ENCODE measurements at places on chromosomes 7 and 10.

DNA sequence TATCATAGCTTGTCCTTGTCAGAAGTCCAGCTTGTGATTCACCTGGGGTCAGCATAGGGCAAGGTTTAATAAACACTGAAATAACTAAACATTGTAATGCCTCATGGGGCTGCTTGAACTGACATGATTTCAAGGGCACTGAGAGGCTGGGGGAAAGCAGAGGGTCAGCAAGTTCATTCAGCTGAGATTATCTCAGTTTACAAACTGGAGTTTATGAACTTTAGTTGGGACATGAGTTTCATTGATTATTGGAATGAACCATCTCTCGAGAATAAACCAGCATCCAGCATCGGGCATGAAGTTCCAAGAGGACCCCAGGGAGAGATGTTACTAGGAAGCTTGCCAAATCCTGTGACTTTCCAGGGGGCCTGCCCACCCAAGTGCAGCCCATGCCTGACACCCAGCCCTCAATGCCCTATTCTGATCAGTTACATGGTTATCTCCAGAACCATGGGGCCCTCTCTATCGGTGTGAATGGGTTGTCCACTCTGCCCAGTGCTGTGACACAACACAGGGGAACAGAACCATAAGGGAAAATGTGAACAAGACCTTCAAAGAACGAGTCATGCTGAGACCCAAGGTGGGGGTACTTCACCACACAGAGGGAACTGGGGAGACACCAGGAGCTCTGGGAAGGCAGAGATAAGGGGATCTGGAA, 7.9 kb upstream of the CYP3A7 start:
- no peak for DNase-seq

GRCh38 chr10:76902949-76903348, 734.7 kb downstream of the KCNMA1 start:
- no peak for DNase-seq

DNA sequence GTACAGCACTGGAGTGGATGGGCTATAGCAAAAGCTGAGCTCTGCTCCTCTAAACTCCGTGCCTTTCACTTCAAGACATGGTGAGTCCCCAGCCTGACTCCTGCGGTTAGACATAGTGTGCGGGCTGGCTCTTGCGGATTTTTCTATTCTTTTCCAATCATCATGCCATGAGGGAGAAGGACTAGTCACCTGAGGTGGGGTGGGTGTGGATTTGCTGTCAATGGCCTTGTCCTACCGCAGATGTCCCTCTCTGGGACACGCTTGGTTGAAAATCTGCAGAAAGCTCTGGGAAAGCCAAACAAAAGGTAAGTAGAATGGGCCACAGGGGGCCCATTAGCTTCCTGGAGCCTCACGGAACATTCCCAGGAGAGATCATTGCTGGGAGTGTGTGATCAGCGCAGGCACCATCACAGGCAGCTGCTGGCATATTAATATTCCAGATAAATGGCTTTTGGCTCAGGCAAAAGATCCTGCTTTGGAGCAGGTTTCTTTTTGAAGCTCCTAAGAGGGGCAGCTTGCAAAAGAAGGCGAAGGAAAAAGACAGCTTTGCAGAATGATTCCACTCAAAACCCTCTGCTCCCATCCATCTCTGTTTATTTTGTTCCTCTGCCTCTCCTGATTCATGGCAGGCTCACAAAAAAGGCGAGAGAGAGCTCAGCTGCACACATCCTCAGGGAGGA, 509.0 kb upstream of the ZMIZ1 start:
- DNase-seq = no peak

- DNase-seq = no peak
These were observed 18.0 kb downstream of the ADAP1 start for GRCh38 chr7:936386-937054.

DNA sequence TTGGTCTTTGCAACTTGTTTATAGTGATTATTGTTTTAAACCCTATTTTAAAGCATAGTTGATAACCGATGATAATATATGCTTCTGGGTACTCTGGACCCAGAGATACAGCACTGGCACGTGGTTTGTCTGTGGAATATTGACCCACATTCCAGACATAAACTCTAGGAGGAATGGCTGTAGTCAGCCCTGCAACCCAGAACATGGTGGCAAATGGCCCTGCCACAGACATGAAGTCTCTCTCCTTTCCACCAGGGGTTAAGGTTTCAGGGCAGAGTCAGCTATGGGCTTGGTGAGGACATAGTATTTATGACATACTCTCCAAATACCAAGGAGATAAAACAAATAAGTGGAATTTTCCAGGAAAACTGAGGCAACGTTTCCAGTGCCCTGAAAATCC, 83.6 kb downstream of the NAMPT start:
- no peak for DNase-seq

DNA sequence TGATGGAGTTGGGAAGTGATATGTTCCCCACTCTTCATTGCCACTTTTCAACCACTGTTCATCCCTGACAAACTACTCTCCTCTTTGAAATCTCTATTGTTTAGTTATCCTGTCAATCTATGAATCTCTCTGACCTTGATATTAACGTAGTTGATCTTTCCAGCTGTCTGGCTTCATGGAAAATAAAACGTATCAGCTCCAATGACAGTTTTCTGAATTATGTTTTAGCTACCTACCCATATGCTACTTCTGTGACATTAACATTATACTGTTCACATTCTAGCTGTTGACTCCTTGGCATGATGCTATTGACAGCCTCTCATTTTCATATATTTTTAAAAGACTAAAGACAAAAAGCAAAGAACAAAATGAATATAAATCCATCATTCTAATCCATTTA, 53.3 kb downstream of the PCLO start:
- DNase-seq = no peak

DNA sequence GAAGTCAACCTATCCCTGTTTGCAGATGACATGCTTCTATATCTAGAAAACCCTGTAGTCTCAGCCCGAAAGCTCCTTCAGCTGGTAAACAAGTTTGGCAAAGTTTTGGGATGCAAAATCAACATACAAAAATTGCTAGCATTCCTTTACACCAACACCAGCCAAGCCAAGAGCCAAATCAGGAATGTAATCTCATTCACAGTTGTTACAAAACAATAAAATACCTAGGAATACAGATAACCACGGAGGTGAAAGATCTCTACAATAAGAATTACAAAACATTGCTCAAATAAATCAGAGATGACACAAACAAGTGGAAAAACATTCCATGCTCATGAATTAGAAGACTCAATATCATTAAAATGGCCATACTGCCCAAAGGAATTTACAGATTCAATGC, 50.4 kb upstream of the ZNF365 start:
- DNase-seq = no peak

DNA sequence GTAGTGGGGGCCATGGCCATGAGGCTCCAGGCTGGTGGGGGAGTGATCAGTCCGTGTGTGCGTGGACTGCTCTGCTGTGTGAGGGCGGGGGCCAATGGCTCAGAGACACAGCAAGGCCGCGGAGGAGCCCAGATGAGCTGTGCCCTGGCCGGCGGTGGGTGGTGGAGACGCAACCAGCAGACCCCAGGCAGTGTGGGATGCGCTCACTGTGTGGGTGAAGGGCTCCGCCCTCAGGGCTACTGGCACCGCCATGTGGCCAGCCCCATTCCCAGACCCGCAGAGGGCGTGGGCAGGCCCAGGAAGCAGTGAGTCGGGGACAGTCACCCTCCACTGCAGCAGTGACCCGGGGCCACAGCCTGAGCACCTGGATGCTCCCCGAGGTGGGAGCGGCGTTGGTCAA, 9.1 kb downstream of the NKX6-2 start:
- DNase-seq = no peak

- DNase-seq = no peak
These were observed 87.0 kb downstream of the PPP1R3C start for GRCh38 chr10:91545838-91546237.

- no peak for DNase-seq
These were observed 30.3 kb downstream of the ARL5B start for GRCh38 chr10:18689498-18689897.

DNA sequence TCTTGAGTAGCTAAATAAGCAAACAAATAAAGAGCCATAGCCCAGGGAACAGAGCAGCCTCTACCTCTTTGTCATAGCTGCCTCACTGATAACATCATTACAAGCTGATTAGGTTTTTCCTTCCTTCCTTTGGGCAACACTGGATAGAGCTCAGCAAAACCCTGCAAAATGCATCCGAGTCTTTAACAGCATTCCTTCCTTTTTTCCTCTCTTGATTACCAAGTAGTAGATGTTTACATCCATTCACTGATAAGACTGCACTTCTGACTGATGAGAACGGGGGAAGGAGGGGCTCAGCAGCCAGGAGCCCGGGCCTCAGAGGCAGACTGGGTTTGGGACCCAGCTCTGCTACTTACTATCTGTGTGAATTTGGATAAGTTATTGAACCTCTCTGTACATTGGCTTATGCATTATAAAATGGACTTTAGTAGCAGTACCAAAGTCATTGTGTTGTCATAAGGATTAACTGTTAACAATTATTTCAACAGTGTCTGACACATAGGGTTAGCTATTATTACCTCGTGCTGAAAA, 214.2 kb downstream of the ANK3 start:
- DNase-seq = no peak

GRCh38 chr7:107076781-107077698, 32.5 kb downstream of the PRKAR2B start:
- no peak for DNase-seq

DNA sequence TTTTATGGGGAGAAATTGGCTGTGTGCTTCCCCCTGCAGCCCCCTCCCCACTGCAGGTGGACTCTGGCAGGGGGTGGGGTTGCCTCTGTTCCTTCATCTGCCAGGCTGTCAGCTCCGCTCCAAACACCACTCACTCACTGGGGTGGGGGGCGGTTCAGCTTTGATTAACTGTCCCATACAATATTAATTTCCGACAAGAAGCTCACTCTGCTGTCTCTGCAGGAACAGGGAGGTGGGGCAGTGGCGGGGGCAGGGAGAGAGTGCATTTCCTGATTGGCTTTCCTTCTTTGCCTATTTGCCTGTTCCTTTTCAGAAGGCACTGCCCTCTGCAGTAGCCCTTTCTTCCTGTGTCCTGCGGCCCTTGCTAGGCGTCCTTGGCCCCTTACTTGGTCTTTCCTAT, 500.8 kb downstream of the PLXNA4 start:
- DNase-seq = no peak

DNA sequence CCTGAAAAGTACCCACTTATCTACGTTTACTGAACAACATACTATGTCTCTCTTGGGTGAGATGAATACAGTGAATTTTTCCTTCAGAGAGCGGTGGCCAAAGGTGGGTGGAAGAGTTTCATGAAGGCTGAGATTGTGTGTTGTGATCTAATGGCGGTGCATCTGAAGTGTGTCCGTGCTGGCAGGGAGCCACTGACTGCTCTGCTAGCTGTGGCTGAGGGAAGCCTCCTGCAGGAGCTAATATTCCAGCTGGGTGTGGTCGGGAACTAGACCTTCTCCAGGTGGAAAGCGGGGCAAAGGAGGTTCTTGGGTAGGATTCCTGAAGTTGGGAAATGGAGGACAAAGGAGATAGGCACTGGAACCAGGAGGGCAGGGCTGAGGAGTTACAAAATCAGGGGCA, 69.2 kb upstream of the GRB10 start:
- DNase-seq = no peak

DNA sequence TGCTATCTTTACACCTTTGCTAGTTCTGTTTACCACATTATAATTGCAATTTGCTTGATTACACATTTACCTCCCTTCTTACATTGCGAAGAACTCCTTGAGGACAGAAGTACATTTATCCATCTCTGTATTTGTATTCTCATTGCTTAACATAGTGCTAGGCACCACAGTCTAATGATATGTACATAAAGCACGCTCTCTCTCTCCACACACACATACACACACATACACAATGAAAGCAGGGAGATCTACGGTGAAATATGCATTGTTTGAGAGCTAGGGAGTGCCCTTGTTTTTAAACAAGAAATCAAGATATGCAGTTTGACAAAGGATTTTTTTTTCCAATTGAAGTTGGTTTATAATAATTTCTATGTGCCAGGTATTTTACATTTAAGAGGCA, 148.7 kb downstream of the BMPER start:
- DNase-seq = no peak

DNA sequence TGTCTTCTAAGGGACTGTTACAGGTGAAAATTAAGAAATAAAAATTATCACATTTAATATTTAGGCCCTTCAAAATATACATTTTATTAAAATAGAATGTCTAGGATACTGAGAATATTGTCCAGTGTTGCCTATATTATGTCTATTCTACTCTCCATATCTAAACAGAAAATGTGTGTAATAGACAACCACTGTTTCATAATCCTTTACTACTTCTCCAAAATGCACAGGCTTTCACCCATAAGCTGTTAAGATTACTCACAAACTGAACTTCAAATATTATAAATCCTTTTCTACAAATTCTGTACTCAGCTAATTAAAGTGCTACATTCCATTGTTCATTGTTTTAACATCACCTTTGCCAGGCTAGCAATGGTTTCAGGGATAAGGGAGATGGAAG, 56.7 kb upstream of the TFEC start:
- no peak for DNase-seq

- peak; percentile 76 for DNase-seq
These were observed 19.1 kb downstream of the MXI1 start for GRCh38 chr10:110226543-110226925.

GRCh38 chr10:6748981-6749635, 169.0 kb upstream of the PRKCQ start:
- DNase-seq = no peak

- DNase-seq = no peak
These were observed 361.7 kb downstream of the ANKRD7 start for GRCh38 chr7:118586248-118586647.

DNA sequence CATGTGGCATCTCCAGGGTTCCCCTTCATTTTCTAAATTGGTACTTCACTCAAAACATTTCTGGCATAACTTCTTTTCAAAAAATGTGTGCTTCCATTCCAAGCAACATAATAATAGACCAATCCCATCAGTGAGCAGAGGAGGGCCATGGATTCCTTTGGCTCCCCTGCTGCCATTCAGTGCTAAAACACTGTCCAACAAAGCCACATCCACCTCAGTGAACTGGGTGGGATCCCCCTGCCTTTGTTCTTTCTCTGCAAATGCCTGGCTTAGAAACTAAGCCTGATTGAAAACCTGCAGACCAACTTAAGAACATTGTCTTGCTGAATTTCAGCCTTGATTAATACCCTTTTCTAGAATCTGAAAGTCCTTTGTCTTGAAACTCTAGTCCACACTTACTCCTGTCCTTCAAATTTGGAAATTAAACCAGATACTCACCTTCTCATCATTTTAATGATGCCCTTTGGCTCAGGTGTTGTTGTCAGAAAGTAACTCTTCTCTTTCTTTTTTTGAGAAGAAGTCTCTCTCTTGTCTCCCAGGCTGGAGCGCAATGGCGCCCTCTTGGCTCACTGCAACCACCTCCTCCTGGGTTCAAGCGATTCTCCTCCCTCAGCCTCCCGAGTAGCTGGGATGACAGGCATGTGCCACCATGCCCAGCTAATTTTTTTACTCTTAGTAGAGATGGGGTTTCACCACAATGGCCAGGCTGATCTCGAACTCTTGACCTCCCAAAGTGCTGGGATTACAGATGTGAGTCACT, 132.3 kb downstream of the PLXNA4 start:
- DNase-seq = no peak

GRCh38 chr10:23826421-23826820, 382.5 kb upstream of the KIAA1217 start:
- no peak for DNase-seq

GRCh38 chr7:77651575-77652162, 44.6 kb upstream of the RSBN1L start:
- peak; percentile 52 for DNase-seq

- DNase-seq = no peak
These were observed 595.7 kb downstream of the CCSER2 start for GRCh38 chr10:84924131-84924530.
